ENCODE measurements at places on chromosomes 4 and X. TPM values are rescaled to one million over a fixed set of nuclear protein-coding genes. Genes with fewer than 3 reads are reported as not detected.

Gene COPS4
- 79.0 TPM for total RNA-seq

GRCh38 chr4:180618396-180618795 lies 1624.8 kb upstream of the TENM3 start:
- no peak for DNase-seq

DNA sequence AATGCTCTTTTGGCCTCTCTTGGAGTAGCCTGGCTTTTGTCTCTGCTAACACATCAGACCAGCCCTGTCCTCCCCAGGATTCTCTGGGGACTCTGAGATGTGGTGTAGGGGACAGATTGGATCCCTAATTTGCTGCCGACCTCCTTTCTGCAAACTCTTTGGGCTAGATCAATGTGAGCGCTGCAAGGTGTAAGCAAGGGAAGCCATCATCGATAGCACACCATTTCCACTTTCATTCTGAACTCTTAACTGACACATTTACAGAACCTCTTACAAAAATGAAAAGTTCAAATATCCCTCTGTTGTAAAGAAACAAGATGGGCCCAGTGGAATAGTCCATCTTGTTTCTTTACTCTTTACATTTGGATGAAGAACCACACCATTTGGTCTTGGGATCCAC lies 46.6 kb downstream of the PGRMC2 start:
- no peak for DNase-seq

Gene SCRG1
- total RNA-seq = under 0.01 TPM

Measured in dermis blood vessel endothelial cell (primary cell).